MCF 10A (cell line): ENCODE measurements at places on chromosomes 4 and X.

DNA sequence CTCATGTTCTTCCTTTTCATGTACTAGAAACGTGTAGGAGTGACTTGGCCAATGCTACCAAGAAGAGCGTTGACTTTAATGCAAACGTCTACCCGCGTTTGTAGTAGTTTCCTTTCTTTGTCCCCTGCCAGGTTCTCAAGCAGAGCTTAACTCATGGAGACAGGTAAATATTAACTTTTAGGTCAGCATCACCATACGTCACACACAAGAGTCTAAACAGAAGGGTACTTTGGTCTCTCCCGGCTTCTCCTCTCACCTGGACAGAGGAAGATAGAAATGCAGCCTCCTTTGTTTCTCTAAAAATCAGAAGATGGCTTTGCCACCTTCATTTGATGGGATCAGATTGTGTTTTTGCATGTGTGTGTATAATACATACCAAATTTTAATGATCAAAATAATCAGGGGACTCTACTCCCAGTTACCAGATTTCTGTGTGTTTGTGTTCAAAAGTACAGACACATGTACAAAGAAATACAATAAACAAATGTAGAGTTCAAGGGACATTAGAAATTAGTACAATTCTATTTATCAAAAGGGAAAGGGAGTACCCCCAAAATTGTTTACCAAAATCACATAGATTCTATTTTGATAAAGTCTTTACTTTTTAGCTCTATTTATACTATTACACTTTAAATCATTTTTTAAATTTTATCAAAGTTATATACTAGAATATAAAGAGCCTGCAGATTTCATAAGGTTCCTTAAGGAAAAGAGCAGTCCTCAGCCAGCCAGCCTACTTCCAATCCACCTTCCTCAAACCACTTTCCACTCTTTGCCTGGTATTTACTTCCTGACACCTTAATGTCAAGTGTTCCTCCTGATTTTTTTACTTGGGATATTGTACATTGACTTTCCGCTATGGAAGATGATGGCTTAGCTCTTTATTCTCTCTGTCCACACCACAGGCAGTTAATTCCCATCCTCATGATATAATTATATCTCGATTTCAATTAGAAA is 195.5 kb downstream of the RELL1 start:
- DNase-seq, result no peak

- DNase-seq, result no peak
Observed at GRCh38 chr4:140697709-140698560, 58.2 kb downstream of the TBC1D9 start.

- no peak for DNase-seq
Observed at GRCh38 chr4:65202165-65202852, 468.0 kb downstream of the EPHA5 start.

DNA sequence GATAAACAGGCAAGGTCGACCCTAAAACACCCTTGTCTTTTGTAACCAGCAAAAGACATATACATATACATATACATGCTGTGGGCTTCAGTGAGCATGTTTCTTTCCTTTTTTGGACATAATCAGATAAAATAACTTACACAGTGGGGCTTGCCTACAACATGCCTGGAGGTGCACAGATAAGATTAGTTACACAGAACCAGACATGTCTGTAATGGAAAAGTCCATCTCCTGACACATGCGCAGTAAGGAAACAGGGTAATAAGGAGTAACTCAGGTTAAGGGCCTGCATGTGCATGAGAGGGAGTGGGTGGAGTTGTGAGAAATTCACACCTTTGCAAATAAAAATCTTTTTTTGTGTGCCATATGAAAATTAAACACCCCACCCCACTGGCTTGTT is 3.4 kb downstream of the UGT2A1 start:
- DNase-seq, result no peak

GRCh38 chr4:37383579-37384229 is 139.2 kb downstream of the NWD2 start:
- DNase-seq, result peak; percentile 65

DNA sequence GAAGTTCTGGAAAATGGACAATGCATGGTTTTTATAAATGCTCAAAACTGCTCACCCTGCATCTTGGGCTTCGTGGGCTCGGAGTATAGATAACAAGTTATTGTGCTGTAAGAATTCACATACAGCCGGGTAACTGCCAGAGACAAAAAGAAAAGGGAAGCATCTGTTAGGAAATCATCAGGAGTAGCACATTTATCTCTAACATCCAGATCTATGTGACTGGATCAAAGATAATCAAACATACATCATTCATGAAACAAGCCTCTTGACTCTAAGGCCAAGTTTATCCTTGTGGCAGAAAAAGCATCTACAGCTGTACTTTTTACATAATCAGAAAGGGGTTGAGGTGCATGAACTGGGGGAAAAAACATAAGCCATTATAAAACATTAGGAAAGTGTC is 264.2 kb downstream of the PPP3CA start:
- no peak for DNase-seq

DNA sequence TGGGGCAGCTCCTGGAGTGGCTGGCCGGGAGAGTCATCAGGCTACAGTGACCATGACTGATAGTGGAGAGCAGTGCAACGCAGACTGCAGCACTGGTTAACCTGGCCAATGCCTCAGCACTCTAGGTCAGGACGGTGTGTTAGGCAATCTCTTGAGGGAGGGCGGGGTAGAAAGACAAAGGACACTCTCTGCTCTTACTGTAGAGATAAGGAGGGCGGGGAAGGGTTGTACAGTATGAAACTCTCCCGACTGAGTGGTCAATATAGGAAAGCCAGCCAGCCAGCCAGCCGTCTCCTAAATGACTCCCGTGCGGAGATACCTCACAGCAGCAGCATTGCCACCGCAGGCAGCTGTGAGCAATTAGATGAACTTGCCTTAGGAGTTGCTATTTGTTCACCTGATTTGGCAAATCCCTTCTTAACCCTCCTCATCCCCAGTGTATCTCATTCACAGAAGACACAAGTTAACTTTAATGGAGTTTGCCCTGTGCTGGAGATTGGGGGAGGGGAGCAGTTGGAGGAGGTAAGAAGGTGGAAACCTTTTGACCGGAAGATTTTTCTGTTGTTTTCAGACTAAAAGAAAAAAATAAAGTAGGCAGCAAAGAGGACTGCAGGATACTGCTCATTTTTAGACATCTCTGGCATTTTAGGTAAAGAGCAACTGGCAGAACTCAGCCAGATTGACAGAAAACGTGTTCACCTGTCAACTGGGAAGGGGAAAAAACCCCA is 330.5 kb downstream of the HNRNPD start:
- peak; percentile 58 for DNase-seq

DNA sequence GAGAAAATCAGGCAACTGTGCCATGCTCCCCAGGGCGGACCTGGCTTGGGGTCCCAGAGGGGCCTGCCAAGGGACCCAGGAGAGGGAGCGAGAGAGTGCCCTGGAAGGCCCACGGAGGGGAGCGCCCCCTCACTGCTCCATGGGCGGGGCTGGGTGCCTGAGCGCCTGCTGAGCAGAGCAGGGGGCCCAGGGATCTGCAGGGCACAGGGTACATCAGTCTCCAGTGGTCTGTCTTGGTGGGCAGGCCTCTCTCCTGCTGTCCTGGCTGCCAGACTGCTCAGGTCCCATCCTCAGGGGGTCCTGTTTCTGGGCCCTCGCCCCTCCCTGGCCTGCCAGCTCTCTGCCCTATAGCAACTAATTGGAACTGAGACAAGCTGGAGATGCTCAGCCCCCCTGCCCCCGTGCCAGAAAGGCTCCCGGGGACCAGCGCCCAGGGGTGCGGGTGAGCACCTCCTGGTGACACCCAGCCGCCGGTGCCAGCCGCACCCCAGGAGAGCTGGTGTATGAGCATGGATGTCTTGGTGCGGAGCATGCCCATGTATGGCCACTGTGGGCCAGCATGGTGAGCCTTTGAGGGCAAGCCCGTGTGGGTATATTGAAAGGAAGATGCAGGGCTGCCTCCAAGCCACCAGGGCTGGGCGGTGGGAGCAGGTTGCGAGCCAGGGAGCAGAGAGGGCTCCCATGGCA is 1.3 kb downstream of the BGN start:
- no peak for DNase-seq

DNA sequence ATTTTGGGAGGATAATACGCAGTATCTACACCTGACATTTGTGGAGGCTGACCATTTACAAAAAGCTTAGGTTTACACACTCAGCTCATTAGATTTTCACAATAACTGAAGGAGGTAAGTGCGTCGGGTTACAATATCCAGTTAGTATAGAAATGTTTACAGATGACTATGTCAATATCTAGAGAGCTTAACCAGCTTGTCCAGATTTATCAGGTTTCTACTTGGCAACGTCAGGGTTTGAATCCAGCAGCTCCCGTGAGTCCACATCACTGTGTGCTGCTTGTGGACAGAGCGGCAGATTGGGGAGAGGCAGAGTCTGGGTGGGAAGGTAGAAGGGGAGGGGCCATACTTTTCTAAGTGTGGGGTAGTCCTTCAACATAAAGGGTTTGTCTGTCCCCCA is 28.3 kb downstream of the ARHGAP10 start:
- no peak for DNase-seq

DNA sequence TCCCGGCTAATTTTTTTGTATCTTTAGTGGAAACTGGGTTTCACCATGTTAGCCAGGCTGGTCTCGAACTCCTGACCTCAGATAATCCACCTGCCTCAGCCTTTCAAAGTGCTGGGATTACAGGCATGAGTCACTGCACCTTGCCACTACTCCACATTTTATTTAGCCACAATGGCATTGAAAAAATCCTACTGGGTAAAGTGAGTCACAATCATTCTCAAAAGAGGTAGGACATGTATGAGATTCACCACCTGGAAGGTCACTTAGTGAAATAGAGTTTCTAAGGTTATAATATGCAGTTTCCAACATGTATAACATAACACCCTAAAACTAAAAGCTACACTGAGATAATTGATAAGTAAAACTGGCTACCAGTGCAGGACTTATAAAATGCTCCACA is 159.2 kb downstream of the BTC start:
- DNase-seq, result no peak

GRCh38 chr4:186190581-186191199 is 677 bp upstream of the CYP4V2 start:
- DNase-seq, result no peak

DNA sequence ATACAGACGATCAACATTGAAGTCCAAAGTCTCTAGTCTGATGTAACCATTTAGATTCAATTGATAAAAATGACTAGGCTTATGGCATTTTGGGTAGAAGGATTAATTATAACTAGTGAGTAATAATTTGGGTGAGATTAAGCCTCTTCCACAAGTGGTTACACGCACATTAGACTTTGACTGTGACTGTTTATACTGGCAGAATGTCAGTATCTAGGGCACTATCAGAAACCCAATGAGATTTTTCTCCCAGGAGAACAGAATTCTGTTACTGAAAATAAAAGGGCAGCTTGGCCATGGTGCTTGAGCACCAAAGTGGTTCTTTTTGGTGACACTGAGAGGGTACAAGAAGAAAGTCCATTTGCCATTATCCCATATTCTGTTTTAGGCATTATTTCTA is 3.3 kb downstream of the PLS3 start:
- peak; percentile 18 for DNase-seq

- no peak for DNase-seq
Observed at GRCh38 chr4:121846662-121847061, 23.0 kb upstream of the CCNA2 start.

DNA sequence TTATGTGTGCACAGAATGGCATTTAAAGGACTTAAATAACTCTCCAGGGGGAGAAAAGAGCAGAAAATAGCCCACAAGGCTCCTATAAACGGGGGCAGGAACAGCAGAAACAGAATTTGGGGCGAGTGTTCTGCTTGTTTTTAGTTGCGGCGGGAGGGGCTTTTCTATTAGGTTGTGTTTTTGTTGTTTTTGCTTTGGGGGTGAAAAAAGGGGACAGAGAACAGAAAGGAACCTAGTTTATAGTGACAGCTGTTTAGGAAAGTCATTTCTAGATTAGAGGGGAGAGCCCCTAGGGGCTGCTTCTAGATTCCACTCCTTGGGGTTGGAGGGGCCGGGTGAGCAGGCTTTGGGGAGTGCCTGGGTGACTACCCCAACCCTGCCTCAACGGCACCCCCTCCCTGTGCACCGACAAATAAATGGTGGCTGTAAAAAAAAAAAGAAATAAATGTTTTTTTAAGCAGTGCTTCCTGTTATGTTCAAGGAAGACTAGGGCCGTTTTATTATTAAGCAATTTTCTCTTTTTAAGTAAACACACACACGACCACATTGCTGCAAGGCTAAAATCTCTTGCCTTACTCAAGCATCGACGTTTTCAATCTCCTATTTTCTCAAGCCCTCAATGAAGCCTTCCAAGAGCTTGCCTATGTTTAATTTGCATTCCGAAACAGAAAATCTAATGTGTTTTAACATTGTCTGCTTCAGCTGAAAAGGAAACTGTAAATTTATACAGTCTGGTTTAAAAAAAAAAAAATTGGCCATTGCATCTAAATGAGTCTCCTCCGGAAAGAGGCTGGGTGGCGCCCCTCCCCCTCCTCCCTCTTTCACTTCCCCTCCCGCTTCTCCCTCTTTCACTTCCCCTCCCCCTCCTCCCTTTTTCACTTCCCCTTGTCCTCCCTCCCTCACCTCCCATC is 123.3 kb upstream of the TBL1X start:
- DNase-seq, result peak; percentile 56

GRCh38 chr4:53068755-53069330 is 206.7 kb downstream of the RASL11B start:
- no peak for DNase-seq

- peak; percentile 78 for DNase-seq
Observed at GRCh38 chr4:53908661-53909078, 155.7 kb downstream of the CHIC2 start.

- DNase-seq, result peak; percentile 50
Observed at GRCh38 chrX:12672367-12673106, 118.7 kb upstream of the PRPS2 start.

DNA sequence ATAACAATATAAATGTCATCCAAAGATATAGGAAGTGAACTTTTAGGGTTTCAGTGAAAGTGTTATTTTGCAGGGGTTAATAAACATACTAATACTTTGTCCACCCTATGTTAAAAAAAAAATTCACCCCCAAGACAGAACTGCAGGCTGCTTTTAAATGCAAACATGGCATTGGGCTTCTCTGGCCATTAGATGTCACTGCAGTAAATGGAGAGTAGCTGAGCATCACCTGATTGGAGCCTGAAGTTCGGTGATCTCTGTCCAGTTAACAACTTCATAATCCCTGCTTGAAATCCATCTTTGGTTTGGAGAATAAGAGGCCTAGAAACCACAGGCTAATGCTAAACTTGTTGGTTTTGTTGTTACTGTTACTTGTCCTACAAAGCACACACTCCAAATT is 18.7 kb downstream of the SLC25A43 start:
- DNase-seq, result peak; percentile 16

DNA sequence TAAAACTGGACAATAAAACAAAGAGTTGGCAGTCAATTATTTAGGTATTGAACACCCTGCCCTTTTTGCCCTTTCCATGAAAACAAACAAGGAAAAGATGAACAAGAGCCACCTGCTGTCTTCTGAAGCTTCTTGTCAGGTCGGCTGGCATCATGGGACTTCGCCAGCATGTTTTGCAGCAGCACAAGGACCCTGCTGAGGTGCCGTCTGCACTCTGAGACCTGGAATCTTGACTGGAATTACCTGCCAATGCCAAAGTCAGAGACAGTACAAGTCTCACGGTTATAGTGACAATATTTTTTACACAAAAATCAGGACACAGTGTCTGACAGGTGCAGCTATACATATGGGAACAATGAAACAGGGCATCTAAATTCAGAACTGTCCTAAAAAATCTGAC is 284.5 kb downstream of the GASK1B start:
- no peak for DNase-seq

GRCh38 chrX:21738210-21738949 is 19.5 kb downstream of the SMPX start:
- no peak for DNase-seq
